ENCODE measurements at places on chromosomes 7 and 10.

DNA sequence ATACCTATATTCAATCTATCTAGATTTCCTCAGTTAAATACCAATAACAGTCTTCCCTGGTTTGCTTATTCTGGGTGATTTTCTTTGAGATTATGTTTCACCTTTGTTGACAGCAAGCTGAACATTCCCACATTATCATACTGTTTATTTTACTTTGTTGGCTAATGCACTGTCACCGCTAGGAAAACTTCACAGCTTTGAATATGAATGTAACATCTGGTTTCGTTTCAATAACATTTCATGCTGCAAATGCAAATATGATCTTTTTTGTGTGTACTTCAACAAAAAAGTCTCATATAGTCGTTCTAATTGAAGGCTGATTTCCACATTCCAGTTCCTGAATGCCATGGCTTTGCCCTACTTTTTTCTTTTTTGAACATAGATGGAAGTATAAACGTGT is 946.3 kb upstream of the GHITM start:
- no peak for DNase-seq

DNA sequence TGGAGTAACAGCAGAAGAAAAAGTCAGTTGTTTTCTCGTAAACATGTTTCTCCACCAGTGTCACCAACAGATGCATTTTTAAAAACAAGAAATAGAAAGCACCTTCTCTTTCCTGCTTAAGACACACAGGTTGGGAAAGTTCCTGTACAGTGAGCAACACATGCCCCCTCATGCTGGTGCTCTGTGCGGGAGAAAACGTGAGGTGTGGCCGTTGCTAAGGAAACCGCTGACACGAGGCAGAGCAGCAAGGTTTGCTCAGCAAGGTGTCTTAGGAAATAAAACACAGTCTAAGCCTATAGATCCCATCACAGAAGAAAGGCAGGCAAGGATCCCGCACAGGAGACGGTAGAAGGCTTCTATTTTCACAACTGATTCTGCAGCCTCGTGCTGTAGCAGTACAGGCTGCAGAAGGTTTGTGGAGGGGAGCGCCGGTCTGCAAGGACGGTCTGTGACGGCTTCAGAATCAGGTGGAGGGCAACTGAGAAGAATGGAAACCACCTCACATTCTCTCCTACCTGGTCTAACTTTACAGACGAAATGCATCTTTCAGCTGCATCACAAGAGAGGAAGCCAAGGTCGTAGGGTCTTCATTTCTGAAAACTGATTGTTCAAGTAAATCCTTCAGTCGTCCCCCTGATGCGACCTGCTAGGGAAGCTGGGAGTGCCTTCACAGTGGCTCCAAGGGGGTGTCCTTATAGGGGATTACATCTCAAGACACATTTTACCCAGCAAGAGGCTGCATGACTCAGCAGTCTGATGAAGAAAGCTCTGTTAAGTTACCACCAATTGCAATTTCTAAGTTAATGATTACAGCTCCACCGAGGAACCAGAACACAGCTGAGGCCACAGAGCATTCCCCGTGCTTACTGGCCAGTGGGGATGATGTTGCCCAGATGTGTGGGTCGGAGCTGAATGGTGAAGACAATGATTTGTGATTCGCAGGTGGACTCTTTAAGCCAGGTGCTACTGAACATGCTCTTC is 150.7 kb upstream of the KLF14 start:
- no peak for DNase-seq

GRCh38 chr7:5769571-5769970 is 11.9 kb downstream of the RNF216 start:
- no peak for DNase-seq

DNA sequence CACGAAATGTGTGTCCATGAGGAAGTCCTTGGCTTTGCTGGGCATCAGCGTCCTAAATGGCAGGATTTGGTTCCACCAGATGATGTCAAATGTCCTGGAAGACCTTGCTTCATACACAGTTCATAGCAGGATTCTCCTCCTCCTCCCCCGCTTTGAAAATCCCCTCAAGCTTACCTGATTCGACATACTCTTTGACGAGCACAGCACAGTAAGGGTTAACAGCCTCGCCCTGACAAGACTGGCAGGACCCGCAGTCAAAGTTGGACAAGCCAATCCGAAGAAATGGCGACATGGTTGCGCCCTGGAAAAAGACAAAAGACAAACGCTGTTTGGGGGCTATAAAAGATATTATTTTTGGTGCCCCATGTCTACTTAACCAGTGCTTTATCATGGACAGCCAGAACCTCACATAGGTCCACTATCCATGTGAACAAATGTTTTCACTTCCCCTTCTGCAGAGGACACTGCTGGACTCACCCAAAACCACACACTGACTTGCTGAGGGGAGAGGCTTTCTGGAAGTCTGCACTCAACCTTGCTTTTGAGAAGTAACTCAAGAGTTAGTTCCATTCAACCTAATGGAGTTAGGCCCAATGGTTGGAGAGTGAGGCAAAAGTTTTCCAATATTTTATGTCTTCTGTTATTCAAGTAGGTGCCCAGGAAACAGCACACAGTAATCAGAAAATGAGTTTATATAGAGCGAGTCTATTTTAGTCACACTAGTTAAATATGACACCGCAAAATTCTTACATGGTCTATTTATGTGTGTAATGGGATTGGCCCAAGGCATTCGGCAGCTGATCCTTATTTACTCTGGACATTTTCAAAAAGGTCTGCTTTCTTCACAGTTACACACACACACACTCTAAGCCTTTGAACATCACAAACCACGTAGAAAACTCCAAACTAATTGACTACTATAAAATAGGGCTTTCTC is 65.0 kb downstream of the PRKCQ start:
- no peak for DNase-seq

- DNase-seq = peak; percentile 82
These were observed at the start of gene PAXIP1 for GRCh38 chr7:155003092-155003375. PAXIP1 (minus strand) TSS chr7:155003124; CDS start chr7:155002929, 195 bp downstream.

Measured in NCI-H2081 (cell line).